ENCODE measurements at places on chromosomes 13 and 19.

DNA sequence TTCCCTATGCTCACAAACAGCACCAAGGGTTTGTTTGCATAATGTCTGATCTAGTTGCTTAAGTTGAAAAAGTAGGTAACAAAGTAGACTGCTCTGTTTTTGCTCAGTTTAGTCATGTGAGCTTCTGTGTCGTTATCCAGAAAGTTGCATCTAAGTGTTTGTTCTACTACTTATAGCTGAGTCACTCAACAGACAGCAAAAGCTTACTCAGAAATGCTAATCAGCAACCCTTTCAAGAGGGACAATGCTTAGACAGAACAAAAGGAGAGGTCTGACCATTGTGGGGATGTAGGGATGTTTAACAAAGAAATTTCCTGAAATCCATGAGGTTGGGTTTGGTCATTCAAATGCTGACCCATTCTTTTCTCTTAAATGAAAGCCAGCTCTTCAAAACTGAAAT, 106.4 kb downstream of the ATP8A2 start:
- DNase-seq, result peak; percentile 30

DNA sequence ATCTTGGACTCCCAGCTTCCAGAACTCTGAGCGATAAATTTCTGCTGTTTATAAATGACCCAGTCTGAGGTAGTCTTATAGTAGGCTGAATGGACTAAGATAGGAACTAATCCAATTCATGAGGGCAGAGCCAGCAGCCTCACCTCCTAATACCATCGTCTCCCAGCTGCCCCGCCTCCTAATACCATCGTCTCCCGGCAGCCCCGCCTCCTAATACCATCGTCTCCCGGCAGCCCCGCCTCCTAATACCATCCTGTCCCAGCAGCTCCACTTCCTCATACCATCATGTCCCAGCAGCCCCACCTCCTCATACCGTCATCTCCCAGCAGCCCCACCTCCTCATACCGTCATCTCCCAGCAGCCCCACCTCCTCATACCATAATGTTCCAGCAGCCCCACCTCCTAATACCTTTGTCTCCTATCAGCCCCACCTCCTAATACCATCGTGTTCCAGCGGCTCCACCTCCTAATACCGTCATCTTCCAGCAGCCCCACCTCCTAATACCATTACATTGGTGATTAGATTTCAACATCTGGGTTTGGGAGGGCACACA, 2.4 kb upstream of the ARGLU1 start:
- peak; percentile 72 for DNase-seq

DNA sequence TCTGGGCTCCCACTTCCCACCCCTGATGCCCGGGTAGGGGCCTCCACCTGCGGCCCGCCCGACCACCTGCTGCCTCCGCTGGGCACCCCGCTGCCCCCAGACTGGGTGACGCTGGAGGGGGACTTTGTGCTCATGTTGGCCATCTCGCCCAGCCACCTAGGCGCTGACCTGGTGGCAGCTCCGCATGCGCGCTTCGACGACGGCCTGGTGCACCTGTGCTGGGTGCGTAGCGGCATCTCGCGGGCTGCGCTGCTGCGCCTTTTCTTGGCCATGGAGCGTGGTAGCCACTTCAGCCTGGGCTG, 7.9 kb downstream of the DBP start:
- no peak for DNase-seq

DNA sequence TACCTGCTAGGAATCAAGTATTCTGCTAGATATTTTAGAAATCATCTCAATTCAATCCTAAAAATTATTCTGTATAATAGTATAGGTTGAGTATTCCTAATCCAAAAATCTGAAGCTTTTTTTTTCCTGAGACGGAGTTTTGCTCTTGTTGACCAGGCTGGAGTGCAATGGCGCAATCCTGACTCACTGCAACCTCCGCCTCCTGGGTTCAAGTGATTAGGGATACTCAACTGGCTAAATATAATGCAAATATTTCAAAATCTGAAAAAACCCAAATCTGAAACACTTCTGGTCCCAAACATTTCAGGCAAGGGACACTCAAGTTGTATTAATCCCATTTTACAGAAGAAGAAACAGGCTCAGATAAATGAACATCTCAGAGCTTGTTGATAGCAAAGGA, 17.2 kb upstream of the USPL1 start:
- DNase-seq, result peak; percentile 58

DNA sequence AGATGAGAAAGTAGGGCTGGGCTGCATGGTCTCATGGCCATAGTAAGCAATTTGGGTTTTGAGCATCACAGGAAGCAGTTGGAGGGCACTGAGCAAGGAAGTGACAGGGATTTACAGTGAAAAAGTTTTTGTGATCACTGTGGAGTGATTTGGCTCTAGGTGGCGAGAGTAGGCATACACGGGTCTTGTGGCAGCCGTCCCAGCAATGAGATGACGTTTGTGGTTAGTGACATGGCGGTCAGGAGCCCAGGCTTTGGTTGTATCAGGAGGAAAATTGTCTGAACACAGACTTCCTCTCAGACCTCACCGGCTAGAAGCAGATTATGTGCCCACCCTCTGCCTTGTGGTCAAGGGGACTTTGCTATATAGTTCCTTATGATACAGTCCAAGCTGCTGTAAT, 3.3 kb downstream of the ZNF444 start:
- DNase-seq, result no peak

DNA sequence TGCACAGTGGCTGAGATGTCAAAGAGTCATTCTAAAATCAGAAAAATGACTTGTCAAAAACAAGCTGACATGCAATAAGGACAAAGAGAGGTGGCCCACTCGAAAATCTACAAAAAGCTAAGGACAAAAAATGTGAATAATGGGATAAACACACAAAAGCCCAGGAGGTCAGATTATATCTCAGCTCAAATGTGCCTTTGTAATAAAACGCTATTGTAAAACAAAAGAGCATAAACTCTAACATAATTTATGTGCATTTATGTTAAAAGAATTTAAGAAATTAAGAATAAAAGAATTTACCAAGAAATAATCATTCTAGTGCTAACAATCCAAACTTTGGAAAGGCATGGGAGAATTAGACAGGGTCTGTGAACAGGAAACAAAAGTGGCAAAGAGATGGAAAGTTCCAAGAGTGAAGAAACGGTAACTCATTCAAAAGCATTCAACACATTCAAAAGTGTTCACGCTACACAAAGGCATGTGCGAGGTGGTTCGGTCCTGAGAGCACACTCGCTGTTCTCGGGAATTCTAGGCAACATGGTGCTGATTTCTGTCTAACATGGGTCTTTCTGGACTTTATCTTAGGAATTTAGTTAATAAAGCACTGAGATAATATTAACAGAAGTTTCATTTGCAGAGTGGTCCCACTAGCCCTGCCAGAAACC, 197.7 kb downstream of the KATNAL1 start:
- no peak for DNase-seq

DNA sequence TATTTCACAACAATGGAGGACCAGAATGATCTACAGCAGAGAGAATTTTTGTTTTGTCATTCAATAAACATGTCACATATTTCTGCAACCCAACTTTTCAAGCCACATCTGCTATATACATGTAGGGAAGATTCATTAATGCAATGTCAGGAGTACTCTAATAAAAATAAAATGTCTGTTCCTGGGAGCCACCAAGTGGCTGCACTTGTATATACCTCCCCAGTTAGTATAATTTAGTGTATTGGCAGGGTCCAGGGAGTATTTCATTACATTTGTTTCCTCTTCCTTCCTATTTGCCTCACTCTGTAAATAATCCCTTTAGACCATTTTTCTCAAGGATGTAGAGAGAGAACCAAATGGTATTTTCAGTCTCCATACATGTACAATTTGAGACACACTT, 1169.0 kb downstream of the DIAPH3 start:
- no peak for DNase-seq

DNA sequence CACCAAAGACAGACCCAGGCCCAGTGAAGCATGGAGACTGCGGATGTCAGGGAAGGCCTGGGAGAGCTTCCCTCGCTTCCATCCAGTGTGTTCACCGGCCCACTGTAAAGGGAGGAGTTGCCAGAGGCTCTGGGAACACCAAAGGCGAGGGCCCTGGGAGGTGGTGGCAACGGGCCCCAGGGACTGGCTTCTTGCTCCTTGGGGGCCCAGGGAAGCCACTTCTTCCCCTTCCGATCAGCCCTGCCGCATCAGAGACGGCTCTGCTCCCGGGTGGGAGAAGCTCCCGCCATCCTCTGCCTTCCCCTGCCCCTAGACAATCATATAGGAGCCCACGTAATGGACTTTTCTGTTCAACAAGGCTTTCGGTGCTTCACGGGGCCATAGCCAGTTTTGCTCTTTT, 83.4 kb upstream of the GPR183 start:
- no peak for DNase-seq

DNA sequence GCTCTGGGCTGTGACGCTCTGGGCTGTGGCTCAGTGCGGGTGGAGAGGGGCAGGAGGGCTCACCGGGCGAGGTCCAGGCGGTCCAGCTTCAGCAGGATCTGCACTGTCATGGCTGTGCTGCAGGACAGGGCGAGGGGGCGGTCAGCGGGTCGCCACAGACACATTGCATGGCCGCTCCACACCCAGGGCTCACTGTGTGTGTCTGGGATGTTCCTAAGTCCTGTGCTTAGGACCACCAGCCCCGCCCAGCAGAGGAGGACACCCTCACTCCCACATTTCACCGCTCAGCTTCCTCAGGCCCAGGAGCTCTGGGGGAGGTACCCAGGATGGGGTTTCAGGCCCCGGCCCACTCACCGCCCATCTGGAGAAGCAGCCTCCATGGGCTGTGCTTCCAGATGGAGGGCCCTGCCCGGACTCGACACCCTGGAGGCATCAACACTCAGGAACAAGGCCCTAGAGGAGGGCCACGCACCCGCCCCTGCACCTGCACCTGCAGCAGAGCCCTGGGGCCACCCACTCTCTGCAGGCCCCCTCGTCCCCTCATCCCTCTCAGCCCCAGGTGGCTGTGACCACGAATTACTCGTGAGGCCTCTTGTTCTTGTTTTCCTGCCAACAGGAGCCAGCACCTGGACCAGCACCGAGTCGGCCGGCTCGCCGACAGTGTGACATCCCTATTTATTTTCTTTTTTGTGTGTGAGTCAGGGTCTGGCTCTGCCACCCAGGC, 9.7 kb upstream of the CERS1 start:
- DNase-seq, result no peak

DNA sequence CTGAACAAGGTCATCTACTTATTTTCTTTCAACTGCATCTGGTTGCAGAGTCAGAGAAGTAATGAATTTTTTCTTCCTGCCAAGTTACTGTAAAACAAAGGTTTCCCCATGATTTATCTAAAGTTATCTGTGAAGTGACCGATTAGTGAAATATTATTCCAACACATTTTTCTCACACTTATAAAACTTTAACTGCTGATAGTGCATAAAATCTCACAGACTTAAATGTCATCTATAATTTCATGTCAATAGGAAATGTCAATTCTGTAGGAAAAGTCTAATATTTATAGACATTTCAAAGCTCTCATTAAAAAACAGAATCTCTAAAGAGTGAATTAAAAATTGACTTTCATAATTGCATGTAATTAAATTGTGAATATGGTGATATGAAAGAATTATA, 397.2 kb downstream of the SLITRK1 start:
- no peak for DNase-seq

DNA sequence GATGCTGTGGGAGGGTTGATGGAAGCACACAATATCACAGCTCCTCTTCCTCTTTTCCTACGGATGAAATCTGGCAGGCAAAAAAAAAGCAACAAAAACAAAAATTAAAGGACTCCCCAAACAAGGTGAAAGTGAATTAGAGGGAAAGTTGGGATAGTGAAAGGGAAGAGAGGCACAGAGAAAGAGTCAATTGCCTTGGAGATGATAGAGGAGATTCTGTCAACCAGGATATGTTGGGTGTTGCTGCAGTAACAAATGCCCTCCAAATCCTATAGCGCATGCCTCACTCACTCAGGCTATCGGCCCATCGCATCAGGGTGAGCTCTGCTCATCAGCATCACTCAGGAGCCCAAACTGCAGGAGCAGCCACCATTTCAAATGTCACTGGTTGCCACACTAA, 119.1 kb downstream of the DLEU7 start:
- no peak for DNase-seq

- peak; percentile 58 for DNase-seq
Measured at GRCh38 chr13:109955598-109955997, 169.2 kb upstream of the IRS2 start.

GRCh38 chr13:81171065-81171647, 830.2 kb upstream of the SPRY2 start:
- no peak for DNase-seq

- peak; percentile 6 for DNase-seq
Measured at GRCh38 chr13:27500806-27501534, 50.6 kb upstream of the MTIF3 start.

- no peak for DNase-seq
Measured at GRCh38 chr13:30634838-30635237, 17.1 kb downstream of the USPL1 start.

GRCh38 chr13:76331943-76332712, 554.1 kb downstream of the KCTD12 start:
- DNase-seq, result peak; percentile 44

Measured in fibroblast of villous mesenchyme (primary cell).